ENCODE measurements at places on chromosomes 1 and 21. TPM values are rescaled to one million over a fixed set of nuclear protein-coding genes. Genes with fewer than 3 reads are reported as not detected.

DNA sequence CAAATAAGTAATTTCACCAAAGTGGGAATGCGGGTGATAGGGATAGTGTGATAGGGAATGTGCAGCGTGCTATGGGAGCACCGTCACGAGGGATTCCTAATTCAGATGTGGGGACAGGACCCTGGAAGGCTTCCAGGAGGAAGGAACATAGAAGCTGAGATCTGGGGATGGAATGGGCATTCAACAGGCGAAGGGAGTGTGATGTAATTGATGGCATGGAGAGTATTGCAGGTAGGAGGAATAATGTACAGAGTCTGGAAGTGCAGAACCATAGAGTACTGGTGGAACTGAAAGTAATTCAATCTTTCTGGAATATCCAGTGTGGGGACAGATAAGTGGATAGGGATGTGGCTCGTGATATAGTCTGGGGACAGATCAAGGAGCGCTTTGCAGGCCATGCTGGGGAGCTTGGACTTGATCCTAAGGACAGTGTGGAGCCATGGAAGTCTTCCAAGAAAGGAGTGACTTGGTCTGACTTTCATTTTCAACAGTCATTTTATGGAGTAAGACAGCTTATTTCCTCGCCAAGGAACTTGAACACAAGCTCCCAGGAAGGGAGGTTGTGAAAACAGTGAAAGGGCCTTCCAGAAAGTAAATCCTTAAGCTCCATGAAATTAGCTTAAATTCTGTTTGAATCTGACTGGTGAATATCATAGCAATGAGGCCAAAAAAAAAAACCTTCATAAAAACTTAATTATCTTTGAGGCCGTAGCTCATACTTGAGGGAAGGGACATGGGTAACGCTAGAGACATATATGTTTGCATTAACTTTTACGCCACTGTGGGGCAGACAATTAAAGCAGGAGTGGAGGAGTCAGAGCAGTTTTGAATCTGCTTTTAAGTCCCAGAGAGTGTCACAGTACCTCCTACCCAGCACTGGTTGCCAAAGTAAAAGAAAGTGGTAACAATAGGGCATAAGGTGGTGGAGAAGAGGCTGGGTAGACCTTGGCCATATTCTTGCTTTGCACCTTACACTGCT, 55.8 kb downstream of the ROR1 start:
- no peak for DNase-seq
- no peak overlapping the region for H3K4me3 ChIP-seq
- H3K27me3 ChIP-seq: no peaks in the 10 kb centered on the region

- no peak overlapping the region for H3K27ac ChIP-seq
- H3K27me3 ChIP-seq: no peaks in the 10 kb centered on the region
- no peaks in the 10 kb centered on the region for H3K4me1 ChIP-seq
- no peak overlapping the region for H3K4me3 ChIP-seq
- peaks cover 2% of the 10 kb centered on the region for H3K36me3 ChIP-seq
These were observed 4.7 kb upstream of the DENND2D start for GRCh38 chr1:111204983-111205713.

DNA sequence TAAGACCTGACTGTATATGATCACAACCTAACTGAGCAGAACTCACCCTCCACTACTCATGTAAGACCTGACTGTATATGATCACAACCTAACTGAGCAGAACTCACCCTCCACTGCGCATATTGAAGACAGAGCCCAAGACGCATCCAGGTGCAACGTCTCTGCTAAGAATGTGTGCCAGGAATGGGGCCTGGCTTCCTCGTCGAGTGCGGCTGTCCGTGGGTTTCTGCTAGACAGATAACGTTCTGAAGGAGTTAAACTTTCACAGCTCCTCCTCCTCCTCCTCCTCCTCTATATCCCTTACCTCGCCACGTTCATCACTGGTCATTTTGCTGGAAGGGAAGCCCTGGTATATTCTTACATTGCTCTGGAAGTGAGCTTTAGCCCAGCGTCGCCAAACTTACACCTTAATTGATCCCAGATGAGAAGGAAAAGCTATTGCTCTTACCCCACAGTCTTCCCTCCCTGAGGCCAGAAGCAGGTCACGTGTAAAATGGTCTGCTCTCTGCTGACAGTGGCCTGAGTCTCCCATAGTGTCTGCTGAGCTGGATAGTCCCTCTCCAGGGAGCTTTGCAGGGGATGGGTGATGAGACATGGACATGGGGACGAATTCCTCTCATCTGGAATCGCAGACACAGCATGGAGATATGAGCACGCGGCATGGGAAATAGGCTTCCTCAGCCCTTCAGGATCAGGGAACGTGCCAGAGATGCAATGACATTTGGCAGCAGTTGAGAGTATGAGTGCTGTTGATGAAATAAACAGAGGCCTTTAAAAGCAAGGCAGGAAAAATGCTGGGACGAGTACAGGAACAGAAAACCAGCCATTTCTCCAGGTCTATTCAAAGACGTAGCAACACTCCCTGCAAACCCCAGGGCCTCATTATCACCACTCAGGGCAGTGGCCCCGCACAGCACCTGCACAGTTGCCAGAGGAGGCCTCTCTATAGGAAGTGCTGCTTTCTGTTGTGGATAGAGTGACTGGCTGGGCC, 528.1 kb downstream of the KIF26B start:
- H3K4me1 ChIP-seq: no peaks in the 10 kb centered on the region
- no peak overlapping the region for H3K27ac ChIP-seq
- no peaks in the 10 kb centered on the region for H3K36me3 ChIP-seq
- no peaks in the 10 kb centered on the region for H3K27me3 ChIP-seq

The RBM11 gene
- 1.7 TPM for total RNA-seq

The MYBPHL gene
- 0.59 TPM for total RNA-seq

All from H9 (cell line).